ENCODE measurements at places on chromosomes 12 and 14.

- DNase-seq, result no peak
These were observed 69.5 kb downstream of the SPPL3 start for GRCh38 chr12:120834489-120835303.

GRCh38 chr14:68937471-68938270, 41.4 kb downstream of the ACTN1 start:
- DNase-seq, result no peak

DNA sequence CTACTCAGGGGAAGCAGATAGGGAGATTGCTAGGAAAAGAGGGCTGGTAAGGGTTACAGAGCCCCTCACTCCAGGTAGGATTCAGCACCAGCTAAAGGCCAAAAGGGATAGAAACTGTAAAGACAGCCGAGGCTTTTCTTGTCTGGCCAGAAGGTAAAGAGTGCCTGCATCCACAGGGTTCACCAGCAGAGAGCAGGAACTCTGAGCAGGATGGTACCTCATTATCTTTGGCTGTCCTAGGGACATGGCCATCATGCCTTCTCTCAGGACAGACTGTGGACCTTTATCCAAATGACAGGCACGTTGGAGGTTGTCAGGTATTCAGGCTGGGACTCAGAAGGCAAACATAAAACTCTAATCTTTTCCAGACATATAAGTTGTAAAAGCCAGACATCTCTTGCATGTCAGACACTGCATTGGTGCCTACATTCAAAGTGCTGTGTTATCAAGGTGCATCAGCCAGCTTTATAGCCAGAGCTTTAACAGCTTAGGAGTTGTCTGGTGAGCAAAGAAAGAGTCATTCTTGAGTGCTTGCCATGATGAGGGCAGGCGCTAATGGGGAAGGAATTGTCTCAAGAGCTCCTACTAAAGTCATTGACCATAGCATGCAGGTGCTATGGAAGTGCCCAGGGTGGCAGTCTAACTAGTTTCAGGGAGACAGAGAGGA, 89.5 kb downstream of the PELI2 start:
- no peak for DNase-seq

- no peak for DNase-seq
These were observed 27.1 kb downstream of the ABCB9 start for GRCh38 chr12:122939125-122939524.

Data from GM19239 (cell line).